Activated CD4-positive, alpha-beta T cell treated with anti-CD3 and anti-CD28 coated beads for 48 hours (primary cell): ENCODE measurements at places on chromosomes 13 and 19.

GRCh38 chr19:13983213-13983889 lies 22.8 kb downstream of the RFX1 start:
- no peak for DNase-seq

GRCh38 chr19:36136964-36137686 lies 2.7 kb upstream of the CAPNS1 start:
- no peak for DNase-seq

- no peak for DNase-seq
These were observed 22.6 kb upstream of the F7 start for GRCh38 chr13:113083022-113083373.

DNA sequence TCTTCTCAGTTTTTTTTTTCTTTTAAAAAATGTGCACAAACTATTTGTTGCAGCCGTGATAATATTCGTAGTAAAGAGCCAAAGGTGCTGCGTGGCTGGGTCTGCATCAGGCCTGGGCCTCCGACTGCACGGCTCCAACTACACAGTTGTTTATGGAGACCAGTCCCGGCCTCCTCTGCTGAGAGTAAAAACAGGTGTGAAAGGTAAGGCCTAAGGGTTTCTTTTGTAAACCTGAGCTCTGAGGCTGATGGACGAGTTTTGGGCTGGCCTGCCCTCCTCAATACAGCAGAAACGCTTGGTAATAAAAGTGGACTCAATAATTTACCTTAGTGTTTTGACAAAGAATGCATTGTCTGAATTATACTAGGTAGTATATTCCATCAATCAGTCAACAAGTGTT lies 3.9 kb downstream of the MBNL2 start:
- no peak for DNase-seq

DNA sequence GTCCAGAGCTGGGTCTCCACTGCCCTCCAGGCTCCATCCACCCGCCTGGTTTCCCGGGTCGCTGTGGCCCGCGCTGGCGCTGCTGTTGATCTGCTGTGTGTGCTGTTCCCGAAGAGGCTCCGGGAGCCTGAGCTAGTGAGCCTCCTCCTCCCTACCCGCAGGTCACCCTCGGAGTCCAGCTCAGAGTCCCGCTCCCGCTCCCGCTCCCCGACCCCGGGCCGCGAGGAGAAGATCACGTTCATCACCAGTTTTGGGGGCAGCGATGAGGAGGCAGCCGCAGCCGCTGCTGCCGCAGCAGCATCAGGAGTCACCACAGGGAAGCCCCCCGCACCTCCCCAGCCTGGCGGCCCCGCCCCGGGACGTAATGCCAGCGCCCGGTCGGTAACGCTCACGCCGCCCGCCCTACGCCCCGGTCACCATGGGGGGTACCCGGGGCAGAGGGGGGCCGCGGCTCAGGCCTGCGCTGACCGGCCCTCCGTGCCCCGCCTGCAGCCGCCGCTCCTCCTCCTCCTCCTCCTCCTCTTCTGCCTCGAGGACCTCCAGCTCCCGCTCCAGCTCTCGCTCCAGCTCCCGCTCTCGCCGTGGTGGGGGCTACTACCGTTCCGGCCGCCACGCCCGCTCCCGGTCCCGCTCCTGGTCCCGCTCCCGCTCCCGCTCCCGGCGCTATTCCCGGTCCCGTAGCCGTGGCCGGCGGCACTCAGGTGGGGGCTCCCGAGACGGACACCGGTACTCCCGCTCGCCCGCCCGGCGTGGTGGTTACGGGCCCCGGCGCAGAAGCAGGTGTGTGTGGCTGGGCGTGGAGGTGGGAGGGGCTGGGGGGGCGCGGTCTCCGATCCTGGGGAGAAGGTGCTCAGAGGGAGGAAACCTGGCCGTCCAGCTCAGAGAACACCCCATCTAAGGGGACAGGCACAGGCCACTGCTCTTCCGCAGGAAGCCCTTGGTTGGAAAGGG lies 12.2 kb downstream of the ZNF296 start:
- DNase-seq: no peak

GRCh38 chr19:50959731-50960500 lies 7.1 kb upstream of the KLK5 start:
- no peak for DNase-seq

DNA sequence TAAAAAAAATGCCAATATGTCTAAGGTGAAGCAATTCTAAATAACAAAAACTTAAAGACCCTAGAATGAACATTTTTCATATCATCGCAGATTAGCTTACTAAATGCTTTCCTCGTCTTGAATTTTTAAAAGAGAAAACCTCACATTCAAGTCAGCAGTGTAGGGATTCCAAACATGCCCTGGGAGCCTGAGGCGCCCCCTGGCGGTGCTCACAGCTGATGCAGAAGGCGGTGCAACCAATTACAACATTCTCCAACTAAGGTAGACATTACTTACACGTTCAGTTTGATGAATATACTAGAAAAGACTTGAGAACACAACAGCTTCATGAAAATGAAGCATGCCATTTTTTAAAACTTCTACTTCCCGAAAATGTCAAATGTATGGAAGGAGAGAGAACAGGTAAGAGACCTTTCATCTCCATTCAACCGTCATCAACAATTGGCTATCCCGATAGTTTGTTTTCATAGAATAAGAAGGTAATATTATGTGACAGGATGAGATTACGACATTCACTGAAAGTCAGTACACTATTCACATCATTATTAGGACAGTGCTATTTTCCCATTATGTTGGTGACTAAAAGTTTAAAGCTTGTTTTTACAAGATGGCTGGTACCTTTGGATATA lies 304.4 kb downstream of the DCLK1 start:
- DNase-seq: peak; percentile 20

- no peak for DNase-seq
These were observed 12.2 kb upstream of the DLEU7 start for GRCh38 chr13:50855681-50856080.

DNA sequence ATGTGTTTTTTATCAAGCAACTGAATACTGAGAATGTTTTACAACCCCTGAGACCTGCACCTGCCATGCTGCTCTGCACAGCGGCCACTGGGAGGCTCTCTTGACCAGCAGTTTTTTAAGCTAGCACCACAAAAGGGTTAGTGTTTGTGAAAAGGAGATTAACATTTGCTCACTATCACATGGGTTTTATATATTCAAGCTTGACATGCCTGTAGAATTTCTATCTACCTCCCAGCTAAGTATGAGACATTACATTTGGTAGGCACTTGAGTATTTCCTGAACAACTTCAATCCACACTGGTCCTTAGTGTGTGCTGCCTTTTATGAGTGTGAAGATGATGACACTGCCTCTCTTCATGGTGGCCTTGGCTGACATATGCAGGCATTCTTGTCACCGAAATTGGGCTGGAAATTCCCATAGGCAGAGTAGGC lies 1238.9 kb downstream of the UQCRFS1 start:
- DNase-seq: peak; percentile 20

DNA sequence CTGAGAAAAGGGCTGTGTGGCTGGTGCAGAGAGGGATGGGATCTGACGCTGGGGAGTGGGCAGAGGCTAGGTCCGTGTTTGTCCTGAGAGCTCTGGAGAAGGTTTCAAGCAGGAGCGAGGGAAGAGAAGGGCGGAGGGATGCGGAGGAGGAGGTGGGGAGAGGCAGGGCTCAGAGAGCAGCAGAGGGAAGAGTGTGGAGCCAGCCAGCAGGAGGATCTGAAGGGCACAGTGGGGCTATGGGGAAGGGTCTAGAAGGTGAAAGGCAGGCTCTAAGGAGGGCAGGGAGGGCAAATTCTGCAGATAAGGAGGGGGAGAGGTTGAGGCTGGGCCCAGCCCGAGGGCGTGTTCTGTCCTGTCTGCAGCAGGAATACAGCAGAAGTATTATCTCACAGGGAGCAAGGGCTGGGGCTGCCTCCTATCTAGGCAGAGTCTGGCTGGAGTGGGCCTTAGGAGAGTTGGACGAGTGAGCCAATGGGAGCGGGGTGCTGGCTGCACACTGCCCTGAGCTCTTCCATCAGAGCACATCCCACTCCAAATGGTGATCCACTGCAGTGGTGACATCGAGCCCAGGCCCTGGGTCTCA lies 6.1 kb downstream of the AP2A1 start:
- DNase-seq: no peak

GRCh38 chr13:91162180-91162579 lies 185.3 kb upstream of the MIR17HG start:
- no peak for DNase-seq

GRCh38 chr13:98869408-98870090 lies 108.3 kb downstream of the DOCK9 start:
- DNase-seq: no peak

- no peak for DNase-seq
These were observed 121.9 kb upstream of the GJB6 start for GRCh38 chr13:20353973-20354372.
